HEK293T (cell line): ENCODE measurements at places on chromosomes 16 and 17.

GRCh38 chr16:72838586-72838910 lies 209.4 kb downstream of the ZFHX3 start:
- DNase-seq: no peak

DNA sequence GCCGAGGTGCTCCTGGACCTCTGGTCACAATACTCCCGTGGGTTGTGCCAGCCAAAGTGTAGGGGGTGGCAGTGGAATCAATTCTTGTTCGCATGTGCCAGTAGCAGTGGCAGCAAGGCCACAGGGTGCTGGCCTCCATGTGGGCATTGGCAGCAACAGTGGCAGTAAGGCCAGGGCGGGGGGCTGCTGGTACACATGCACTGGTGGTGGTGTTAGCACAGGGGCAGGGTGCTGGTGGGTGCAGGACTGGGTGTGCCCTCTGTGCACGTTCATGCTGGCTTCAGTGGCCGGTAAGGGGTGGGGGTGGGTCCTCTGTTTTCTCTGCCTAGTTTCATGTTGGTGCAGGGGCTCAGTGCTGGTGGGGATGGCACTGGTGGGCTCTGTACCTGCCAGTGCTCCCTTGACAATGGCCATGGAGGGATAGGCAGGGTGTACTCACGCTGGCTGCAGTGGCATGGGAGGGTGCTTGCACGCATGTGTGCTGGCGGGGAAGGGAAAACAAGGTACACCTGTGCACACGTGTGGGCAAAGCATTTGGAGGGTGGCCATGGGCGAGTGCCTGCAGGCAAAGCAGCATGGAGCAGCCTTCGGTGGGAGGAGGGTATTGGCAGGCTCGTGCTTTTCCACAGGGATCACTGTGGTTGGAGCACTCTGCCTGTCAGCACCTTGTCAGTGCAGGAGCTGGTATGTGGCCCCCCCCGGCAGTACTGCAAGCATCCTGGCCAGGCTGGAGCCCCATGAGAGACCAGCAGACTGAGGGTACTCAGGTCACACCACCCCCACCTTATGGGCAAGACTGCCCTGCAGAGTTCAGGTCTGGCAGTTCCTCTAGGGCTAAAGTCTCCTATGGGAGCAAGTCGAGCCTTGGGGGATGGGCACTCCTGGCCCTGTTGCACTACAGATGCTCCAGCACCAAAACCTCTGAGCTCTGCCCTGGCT lies 35.8 kb downstream of the NF1 start:
- DNase-seq: no peak

GRCh38 chr16:19138601-19139000 lies 24.8 kb downstream of the ITPRIPL2 start:
- DNase-seq: peak; percentile 39

- no peak for DNase-seq
Observed at GRCh38 chr17:67649891-67650290, 67.8 kb upstream of the NOL11 start.
